ENCODE measurements at places on chromosomes 3 and 15.
A peak's percentile ranks its signal among the peaks of the same experiment; 100 is the strongest.

DNA sequence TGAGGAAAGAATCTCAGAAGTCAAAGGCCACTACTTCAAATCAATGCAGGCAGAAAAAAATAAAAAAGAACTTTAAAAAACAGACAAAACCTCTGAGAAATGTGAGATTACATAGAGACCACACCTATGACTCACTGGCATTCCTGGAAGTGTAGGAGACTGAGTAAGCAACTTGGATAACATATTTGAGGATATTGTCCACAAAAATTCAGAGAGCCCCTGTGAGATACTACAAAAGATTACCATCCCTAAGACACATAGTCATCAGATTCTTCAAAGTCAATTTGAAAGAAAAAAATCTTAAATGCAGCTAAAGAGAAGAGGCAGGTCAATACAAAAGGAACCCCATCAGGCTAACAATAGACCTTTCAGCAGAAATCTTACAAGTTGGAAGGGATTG lies 887.3 kb downstream of the NTRK3 start:
- DNase-seq = no peak

DNA sequence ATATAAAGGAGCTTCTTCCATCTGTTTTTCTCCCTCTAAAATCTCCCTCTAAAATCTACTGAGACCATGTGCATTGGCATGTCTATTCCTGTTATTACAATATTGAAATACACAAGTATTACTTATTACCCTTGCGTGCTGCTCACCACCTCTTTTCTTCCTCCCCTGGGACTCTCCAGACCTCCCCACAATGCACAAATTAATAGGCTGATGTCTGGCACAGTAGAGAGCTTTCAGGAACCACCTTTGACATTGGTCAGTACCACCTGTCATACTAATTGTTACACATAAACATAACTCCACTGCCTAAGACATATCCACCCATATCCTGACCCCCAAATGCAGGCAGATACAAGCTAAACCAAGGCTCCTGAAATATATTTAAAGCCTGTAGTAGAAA lies 722.6 kb downstream of the FHIT start:
- DNase-seq = no peak

DNA sequence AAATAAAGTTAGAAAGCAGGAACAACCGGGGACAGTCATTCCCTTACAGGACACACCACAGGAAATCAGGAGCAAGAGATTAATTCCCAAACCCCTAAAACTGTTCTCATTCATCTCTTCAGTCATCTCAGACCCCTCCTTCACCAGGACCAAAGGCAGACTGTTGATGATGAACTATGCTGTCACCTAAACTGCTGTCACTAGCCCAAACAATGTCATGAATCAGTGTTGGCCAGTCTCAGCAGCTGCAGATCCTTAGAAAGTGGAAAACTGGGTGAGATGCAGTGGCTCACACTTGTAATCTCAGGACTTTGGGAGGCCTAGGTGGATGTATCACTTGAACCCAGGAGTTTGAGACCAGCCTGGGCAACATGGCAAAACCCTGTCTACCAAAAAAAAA lies 909.6 kb downstream of the ROBO1 start:
- DNase-seq = no peak

GRCh38 chr15:89419370-89419984 lies 76.9 kb downstream of the RHCG start:
- DNase-seq = peak; percentile 45

DNA sequence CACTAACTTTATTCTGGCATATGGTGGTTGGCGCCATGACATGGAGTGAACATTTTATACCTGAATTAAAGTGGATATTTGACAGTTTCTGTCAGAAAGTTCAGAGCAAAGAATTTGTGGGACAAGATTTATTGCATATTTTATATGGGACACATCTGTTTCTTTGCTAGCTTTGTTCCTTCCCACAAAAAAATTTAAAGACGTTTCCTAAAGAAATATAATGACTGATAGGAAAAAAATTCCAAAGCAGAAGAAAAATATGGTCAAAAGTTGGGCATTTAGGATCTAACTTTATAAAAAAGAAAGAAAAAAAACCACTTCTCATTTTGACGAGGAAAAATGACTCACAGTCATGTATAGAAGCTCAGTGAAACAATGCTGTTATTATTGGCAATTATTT lies 101.6 kb downstream of the GREM1 start:
- no peak for DNase-seq

DNA sequence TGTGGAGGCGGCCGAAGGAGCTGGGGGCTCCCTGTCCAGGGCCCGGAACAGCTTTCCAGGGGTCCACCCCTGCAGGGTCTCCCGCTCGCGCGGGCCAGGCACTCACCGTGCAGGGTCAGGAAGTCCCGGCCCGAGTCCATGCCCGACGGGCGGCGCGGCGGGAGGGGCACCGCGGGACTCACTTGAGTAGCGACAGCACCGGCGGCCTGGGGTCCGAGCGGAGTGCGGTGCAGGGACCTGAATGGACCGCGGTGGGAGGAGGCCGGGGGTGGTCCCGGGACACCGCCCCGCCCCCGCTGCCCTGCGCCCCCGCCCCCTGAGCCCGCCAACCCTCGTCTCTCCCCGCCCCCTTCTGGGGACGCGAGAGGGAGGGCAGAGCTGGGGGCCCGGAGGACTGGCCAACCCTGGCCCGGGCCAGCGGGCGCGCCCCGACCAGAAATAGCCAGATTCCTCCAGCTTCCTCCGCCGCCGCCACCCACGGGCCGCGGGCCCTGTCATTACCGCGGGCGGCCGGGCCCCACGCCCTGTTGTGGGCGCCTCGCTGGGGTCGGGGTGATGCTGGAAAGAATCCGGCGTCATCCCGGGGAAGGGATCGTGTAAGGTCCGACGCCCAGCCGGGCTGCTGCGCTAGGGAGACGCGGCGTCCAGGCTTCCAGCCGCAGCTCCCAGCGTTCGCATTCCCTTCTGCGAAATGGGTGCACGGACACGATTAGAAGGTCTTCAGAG lies at the start of gene PLCD1:
PLCD1 (minus strand) TSS at position 243 of the 726 bp plus-strand sequence; CDS start at position 140, 103 bp downstream.
- no peak for DNase-seq

- no peak for DNase-seq
Measured at GRCh38 chr3:47836986-47837385, 34.0 kb downstream of the DHX30 start.

DNA sequence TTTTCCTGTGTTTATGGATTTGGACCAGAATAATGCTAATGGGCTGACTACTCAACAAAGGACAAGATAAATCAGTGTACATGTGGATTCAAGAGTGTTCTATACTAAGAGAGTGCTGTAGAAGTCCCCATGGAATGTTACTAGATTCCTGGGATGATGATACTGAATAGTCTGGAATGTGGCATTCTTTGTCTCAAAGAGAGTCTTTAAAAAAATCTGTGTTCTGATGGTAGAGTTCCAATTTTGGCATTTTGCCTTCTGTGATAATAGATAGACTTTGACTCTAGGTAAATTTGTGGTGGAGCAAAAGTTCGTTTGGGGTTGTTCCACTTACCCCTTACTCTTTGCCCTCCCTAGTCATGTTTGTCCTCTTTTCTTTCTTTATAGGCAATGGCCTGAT lies 43.7 kb downstream of the NMD3 start:
- DNase-seq = no peak

- no peak for DNase-seq
Measured at GRCh38 chr3:157373783-157374182, 62.9 kb upstream of the PTX3 start.

GRCh38 chr15:74754593-74755215 lies 6.1 kb downstream of the CYP1A2 start:
- no peak for DNase-seq

DNA sequence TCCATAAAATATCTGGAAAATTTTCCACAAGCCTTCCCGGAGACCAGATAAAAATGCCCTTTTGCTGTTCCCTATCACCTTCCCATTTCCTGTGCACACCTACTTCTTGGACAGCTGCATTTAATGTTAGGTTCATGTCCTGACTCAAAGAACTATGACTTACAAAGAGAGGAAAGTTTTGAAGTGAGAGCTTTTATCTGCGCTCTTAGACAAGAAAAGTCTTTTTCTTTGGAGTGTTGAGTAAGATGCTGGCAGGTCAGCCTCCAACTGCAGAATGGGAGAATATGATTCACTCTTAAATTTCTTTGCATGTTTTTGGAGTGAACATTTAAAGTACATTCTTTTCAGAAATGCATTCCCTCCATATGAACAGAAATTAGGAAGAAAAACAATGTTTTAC lies 147.3 kb upstream of the DPH6 start:
- DNase-seq = no peak

DNA sequence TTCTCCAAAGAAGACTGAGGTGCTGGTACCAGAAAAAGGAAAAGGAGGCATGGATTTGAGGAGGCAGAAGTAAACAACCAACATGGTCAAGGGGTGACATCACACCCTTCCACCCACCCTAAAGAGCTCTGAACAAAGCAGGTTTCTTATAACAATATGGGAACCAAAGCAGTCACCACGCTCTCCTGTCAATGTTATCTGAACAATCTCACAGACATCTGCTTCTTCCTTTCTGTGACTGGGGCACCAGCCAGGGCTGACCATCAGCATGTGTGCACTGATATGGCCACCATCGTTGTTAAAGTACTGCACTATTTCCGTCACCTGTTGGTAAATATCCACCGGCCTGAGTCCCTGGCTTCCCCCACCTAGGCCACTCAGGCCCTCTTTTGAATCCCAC lies 252.9 kb downstream of the SHQ1 start:
- peak; percentile 75 for DNase-seq

Data from erythroblast (primary cell).